SHP77 treated with DMSO at 0.1 percent for 48 hours (cell line): ENCODE measurements at places on chromosomes 11 and 22.

- DNase-seq: no peak
Observed at GRCh38 chr11:72824020-72824419, 9.8 kb downstream of the ATG16L2 start.

DNA sequence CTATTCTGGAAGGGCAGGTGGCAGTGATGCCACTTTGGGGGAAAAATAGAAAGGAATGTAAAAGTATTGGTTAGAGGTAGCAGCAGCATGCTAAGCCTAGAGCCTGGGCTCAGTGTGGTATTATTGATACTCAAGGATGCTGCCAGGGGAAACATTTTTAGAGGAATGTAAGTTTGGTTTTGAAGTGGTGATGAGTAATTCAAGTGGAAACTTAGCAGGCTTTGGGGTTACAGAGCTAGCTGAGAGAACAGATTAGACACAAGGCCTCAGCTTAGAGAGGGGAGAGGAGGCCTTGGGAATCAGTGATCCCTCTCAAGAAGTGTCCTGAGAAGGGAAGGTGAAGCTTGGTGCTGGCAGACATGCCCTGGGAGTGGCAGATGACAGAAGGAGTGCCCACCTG, 32.9 kb upstream of the DDI1 start:
- no peak for DNase-seq

GRCh38 chr22:22348127-22348814, 103.7 kb downstream of the VPREB1 start:
- DNase-seq: no peak

GRCh38 chr11:102640946-102641345, 15.8 kb upstream of the MMP20 start:
- no peak for DNase-seq

DNA sequence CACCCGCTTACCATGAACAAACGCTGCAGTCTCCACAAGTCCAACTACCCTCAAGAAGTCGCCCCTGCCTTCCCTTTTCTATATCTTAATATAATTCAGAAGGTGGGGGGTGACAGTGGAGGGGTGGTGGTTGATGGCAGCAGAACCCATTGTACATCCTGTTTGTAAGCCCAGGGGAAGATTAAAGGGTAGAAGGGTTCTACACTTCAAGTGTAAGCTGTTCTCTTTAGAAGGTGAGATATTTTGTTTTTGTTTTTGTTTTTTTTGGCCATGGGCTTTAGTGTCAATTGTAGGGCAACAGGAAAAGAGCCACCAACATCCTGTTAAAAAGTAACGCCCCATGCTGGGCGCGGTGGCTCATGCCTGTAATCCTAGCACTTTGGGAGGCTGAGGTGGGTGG, 34.9 kb upstream of the RRAS2 start:
- DNase-seq: no peak

DNA sequence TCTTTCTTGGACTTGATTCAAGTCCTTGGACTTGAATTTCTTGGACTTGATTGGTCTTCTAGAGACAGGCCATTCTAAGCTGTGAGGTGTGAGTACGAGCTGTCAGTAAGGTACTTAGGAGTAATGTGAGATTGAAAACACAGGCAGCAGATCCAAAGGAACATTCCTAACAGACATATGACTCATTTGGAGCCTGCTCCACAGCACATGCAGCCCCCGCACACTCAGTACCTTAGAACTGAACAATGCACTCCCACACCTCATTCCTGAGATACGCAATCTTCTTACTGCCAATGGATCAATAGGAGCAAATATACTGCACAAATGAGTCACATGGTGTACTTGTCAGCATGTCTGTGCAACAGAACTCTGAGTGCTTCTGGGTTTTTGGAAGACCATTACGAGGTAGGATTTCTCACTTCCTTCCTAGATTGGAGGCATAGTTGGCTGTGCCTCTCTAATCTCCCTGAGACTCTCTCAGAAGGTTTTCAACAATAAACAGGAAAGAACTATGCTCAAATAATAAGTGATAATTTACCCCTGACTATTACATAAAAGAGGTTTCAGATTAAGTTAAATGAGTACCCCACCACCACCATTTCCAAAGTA, 243.1 kb downstream of the KCNA4 start:
- DNase-seq: no peak

- DNase-seq: no peak
Observed at GRCh38 chr22:32618441-32619140, 144.0 kb downstream of the FBXO7 start.

DNA sequence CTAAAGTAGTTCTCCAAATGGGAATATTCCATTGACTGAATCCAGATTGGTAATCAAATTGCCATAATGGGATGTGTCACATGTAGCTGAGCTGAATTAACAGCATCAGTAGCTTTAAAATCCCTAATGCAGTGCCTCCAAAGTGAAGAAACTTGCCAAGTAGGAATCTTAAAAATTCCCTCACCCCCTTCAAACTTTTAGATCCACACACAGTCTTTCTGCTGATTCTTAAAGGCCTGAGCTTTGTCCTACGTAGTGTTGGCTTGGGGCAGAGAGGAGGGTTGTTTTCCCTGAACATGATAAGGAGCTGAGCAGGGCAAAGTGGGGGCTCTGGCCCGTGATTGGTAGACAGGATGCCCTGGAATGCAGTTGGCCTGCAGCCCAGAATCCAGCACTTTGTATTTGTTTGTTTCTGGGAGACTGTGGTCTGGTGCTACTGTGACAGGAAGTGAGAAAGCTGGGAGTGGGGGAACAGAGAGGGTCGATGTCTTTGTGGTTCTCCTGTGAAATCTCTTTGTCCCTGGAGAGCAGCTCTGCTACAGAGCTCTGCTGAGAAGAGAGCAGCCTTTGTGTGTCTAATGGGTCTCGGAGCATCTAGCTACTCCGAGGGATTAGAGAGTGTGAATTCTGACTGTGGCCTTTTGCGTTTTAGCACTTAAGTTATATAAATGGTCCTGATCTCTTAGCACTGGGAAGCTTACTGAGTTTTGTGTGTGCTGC, 16.9 kb downstream of the CTNND1 start:
- no peak for DNase-seq

GRCh38 chr22:19448076-19448607, 631 bp upstream of the C22orf39 start:
- DNase-seq: no peak

DNA sequence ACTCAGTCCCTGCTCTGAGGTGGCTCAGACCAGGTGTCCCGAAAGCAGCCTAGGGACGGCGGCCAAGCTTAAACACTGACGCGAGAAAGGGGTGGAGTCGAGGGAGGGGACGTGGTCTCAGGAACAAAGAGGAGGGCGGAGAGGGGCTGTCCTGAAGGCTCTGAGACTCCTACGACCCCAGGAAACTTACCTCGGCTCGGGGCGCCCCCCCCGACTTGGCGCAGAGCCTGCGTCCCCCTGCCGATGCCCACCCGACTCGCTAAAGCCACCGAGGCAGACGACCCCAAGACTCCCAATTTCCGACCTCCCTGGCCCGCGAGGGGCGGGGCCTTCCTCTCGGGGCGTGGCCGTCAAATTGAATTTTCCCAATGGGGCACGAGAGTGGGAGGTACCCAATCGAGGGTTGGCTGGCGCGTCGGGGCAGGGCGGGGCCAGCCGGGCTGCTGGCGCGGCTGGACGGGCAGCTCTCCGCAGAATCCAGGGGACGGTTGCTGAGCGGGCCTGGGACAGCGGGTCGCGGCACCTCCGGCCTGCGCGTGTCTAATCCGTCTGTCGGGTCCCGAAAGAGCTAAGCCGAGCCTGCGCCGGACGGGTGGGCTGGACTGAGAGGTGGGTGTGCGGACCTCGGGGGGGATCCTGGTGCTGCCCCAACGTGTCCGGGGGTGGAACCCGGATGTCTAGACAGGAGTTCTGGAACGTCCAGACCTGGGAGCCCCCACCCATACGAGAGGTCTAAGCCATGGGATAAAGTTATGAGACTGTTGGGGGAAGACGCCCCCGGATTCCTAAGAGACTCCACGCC, at the start of gene SMTN:
Gene SMTN (plus strand): TSS at position 471 of the 802 bp plus-strand sequence. CDS start 1,941 bp downstream, outside the sequence.
- peak; percentile 55 for DNase-seq

DNA sequence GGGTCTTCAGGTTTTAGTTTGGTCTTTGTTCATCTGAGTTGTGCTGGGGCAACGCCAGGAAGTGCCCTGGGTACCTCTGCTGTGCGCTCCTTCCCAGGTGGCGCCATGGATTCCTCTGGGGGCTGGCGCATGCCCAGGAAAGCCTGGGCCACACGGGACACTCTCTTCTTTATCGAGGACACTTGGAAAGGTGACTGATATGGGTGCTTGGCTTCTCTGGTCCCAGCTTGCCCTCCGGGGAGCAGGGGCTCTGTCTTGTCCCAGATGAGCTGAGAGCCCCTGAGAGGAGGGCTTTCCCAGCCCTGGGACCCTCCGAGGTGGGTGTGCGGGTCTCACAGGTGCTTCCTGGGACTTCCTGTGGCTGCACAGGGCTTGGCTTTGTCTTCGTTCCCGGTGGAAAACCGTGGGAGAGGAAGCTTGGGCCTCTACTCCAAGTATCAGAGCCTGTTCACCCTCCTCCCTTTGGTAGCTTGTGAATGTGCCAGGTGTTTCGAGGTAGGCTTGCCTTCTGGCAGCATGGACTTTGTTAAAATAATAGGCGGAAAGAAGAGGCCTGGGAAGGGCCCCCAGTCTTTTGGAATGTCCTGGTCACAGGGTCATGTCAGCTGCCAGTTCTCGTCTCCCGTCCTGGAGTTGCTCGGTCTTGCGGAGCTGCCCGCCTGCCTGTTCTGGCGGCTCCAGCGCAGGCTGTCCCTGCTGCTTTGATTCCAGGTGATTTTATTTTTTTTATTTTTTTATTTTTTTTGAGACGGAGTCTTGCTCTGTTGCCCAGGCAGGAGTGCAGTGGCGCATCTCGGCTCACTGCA, 10.1 kb upstream of the NEAT1 start:
- no peak for DNase-seq

DNA sequence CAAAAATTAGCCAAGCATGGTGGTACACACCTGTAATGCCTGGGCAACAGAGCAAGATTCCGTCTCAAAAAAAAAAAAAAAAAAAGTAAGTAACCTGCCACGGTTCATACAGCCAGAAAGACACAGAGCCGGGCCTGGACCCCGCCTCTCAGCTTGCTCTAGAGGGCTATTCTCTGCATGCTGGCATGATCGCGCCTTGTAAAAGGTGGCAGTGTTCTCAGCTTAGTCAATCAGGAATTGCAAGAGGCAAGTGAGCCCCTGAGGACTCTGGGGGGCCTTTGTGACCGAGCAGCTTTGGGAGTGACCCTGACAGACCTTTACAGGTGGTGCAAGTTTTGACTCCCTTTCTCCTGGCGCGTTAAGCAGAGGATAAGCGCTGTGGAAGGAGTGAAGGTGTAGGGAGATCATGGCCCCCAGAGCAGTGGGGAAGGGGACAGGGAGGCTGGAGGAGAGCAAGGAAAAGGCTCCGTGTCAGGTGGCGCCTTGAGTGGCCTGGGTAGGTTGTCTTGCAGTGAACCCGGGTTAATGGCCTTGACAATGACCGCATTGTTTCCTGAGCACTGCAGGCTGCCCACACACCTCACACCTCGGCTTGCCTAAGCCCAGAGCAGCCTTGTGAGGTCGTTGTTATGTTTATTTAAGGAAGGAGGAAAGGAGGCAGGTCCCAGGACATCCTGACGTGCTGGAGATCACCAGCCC, 48.9 kb downstream of the CDPF1 start:
- no peak for DNase-seq

GRCh38 chr22:35517769-35518530, 22.7 kb upstream of the RASD2 start:
- DNase-seq: no peak

DNA sequence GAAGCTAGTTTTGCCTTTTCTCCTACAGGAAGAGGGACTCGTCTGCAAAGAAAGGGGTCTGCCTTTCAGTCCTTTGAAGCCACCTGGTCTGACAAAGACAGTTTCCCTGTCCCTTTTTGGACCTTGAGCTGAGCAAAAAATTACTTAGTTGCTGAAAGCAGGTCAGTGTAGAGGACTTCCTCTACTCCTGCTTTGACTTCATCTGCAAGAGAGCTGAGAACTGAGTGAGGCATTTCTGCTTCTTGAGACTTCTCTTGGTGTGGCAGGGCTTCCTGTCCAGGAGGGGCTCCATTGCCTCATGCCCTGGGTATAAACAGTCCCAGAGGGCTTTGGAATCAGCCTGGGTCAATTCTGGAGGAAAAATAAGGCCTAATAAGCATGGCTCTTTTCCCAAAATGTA, 73.1 kb downstream of the ZNRF3 start:
- no peak for DNase-seq

GRCh38 chr22:20771918-20772625, 1.8 kb upstream of the SERPIND1 start:
- DNase-seq: no peak

- DNase-seq: no peak
Observed at GRCh38 chr11:125286486-125286885, 121.9 kb downstream of the PKNOX2 start.
